ENCODE measurements at places on chromosomes 12 and 14.

GRCh38 chr14:93533842-93534241, 103.1 kb downstream of the UNC79 start:
- DNase-seq, result no peak

DNA sequence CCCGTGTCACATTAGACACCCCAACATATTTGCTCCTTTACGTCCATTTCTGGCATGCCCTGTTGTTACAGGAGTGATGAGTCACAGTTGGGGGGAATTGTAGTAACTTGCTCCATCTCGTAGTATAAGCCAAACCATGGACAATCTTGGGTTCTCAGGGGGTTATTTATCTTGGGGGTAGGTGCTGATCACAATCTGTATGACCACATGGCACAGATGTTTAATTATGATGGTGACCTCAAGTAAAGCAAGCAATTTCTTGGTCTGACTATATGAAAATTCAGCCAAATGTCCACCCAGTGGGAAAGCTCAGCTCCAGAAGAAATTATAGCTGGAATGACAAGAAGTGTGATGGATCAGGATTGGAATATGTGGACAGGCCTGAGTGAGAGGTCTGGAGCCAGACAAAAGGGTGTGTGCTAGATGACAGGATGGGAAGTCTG, 32.1 kb upstream of the STON2 start:
- no peak for DNase-seq

DNA sequence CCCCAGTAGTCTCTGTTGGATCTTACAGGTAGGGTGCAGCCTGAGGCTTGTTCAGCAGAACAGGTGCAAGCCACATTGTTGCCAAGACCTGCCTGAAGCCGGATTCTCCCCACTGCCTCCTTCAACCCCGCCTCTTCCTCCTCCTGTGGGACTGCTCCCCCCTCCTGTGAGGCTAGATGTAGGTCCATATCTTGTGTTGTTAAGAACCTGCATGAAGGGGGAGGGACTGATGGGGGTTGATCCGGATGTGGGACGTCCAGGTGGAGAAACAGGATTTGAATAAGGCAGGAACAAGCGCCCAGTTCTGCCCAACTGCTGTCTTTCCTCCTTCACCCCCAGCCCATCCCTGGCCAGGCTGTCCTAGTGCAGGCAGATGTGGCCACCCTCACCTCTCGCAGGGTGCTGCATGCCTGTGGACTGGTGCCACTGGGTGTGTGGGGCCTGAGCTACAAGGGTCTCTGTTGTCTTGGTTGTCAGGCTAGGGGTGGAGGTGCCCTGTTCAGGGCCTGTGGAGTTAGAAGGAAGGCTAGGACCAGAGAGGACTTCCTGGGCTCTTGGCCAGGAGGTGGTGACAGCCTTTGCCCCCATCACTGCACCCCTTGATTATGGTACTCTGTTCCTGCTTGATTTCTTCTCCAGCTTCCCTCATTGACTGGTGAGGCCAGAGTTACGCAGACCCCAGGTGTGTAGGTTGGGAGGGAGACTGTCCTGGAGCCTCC, 1.4 kb downstream of the NR4A1 start:
- DNase-seq, result peak; percentile 22

DNA sequence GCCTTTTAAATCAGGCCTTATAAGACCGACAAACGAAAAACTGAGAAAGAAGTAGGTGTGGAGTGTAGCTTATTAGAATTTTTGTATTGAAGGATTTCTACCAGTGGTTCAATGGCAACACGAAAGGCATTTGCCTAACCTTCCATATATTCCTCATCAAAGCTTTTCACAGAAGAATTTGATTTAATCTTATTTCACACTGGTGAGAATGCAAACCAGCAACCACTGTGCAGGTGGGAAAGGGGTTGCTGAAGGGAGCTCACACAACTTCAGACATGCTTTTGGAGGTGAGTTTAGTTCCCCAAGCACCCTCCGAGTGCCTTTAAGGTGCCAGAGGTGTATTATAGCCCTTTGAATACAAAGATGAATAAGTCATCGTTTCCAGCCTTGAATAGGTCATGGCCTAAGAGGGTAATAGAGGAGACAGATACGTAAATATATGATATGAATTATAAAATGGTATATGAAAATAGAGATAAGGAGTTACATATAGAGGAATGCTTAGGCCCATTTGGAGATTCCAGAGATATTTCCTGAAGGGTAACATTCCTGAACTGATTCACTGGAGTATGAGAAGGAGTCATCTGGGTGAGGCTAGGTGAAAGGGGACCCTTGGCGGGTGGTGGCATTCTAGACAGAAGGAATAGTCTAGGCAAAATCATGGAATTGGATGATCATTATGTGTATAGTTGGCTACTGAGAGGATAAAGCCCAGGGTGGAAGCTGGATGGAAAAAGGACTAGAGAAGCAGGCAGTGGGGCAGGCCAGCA, 6.4 kb downstream of the ERP27 start:
- DNase-seq, result no peak

DNA sequence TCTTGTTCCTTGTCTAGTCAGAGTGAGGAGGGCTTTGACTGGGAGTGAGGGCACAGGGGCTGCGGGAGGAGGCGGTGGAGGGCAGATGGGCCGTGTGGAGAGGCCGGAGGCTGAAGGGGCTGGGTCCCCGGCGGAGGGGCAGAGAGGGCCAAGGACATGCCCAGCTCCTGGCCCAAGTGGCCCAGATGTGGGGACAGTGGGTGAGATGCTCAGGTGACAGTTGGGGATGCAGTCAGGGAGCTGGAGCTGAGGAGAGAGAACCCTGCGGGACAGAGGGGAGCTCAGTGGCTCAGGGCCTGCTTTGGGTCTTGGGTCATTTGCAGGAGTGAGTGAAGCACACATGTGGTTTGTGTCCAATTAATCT, 26.5 kb upstream of the PLD4 start:
- DNase-seq, result no peak

DNA sequence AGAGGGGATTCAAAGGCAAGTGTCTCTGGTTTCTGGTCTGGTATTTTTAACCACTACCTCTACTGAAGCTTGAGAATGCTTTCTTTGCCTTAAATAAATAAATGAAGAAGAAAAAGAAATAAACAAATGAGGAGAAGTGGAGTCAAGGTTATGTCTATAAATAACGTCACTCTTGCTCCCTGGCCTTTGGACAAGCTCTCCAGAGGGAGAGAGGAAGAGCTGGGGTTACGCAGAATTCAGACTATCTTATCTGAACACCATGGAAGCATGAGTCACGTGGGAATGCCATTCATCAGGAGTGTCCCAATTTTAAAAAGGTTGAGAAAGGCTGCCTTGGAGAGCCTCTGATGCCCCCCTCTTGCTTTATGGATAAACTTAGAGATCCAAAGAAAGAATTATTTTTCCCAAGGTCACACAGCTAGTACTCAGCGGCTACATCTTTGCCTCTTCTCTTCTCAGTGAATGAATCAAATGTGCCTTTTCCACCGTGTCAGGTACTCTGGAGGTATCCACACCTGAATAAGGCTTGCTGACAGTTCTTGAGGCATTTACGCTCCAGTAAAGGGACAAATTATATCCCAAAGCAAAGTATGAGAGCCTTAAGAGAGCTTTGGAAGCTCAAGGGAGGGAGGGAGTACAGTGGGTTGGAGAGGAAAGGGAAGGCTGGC, 12.9 kb upstream of the MSI1 start:
- no peak for DNase-seq

- DNase-seq, result no peak
Measured at GRCh38 chr12:103652808-103653207, 65.7 kb downstream of the STAB2 start.

DNA sequence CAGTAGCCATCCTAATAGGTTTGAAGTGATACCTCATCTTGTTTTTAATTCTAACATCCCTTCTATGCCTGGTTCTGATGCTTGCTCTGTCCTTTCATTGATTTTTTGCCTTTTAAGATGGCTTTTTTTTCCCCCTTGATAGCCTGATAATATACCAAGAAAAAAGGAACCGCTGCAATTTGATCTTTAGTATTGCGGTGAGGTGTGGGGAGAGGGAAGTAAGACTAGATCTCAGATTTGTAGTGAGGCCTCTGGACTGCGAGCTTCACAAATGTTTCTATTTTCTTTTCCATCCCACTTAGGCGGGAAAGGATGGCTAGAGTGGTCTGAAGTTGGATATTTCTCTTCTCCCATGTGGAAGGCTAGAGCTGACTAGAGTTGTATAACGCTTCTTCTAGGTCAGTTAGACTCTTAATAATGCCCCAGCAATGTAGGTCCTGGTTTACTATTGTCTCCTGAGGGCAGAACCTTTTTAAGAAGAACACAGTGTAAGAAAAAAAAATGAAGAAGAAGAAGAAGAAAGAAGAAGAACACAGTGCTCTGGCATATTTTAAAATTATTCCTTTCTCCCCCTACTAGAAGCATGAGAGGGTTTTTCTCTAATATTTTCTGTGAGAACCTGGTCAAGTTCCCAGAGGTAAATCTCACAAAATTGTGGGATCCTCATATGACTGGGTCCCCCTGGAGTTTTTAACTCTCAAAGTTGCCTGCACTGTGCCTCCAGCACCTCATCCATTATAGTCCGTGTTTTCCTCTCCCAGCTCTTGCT, 11.9 kb upstream of the KLRB1 start:
- DNase-seq, result no peak

DNA sequence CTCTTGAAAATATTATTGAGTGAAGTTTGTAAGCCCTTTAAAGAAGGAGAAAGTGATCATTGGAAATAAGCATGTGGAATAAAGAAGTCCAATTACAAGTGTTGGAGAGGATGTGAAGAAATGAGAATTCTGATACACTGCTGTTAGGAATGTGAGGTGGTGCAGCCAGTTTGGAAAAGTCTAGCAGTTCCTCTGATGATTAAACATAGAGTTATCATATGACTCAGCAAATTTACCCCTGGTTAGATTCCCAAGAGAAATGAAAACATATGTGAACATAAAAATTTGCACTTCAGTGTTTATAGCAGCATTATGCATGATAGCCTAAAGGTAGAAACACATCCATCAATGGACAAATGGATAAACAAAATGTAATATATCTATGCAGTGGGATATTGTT, 319.9 kb downstream of the AEBP2 start:
- no peak for DNase-seq

DNA sequence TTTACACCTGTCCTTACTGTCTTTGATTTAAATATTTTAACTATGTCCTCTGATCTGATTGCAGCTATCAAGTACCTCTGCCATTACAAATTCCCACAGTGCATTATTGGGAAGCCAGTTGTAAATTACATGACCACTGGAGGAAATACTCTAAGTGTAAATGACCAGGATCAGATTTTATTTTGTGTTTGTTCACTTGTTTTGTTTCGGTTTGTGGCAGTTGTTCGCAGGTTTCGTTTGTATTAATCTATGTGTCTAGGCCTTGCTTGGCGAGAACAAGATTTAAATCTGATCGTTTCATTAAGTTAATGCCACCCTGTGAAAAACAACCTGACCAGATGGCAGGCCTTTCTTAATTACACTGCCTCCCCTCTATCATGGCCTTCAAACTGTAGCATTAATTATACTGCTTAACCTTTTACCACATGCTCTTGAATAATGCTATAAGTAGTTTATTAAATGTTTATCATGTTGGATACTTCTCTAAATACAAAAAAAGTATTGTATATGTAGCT, 990.1 kb downstream of the TMTC2 start:
- DNase-seq, result no peak
